BE2C (cell line): ENCODE measurements at places on chromosomes 11 and 22.

GRCh38 chr22:30201945-30202344, 44.6 kb downstream of the LIF start:
- DNase-seq: no peak

DNA sequence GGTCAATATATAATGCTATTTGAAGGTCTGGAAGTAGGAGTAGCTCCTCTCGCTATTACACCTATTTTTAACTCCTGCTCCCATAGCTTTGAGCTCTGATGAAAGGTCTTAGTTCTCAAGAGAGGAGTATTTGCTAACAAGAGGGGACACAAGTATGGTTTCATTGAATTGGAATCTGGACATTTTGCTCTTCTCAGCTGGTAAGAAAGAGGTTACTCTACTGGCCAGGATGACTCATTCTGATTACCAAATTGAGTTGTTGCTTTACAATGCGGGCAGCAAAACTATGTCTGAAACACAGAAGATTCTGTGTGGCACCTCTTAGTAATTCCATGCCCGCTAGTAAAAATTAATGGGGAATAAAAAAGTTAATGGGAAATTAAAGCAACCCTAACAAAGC, 63.6 kb upstream of the EP300 start:
- DNase-seq: no peak

DNA sequence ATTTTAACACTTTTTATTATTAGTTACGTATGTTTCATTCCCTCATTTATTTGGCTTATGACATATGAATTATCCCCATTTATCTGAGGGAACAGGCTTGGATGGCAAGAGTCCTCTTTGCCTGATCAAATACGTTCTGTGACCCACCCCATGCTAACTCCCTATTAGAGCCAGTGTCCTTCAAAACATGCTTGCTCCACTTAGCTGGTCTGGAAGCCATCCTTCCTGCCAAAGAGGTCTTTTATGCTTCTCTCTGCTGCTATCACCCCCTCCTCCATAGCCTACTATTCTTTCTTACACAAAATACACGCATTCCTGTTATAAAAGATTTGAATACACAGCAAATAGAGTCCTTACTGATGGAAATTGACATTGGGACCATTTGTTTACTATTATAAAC, 6.4 kb downstream of the COA4 start:
- no peak for DNase-seq

DNA sequence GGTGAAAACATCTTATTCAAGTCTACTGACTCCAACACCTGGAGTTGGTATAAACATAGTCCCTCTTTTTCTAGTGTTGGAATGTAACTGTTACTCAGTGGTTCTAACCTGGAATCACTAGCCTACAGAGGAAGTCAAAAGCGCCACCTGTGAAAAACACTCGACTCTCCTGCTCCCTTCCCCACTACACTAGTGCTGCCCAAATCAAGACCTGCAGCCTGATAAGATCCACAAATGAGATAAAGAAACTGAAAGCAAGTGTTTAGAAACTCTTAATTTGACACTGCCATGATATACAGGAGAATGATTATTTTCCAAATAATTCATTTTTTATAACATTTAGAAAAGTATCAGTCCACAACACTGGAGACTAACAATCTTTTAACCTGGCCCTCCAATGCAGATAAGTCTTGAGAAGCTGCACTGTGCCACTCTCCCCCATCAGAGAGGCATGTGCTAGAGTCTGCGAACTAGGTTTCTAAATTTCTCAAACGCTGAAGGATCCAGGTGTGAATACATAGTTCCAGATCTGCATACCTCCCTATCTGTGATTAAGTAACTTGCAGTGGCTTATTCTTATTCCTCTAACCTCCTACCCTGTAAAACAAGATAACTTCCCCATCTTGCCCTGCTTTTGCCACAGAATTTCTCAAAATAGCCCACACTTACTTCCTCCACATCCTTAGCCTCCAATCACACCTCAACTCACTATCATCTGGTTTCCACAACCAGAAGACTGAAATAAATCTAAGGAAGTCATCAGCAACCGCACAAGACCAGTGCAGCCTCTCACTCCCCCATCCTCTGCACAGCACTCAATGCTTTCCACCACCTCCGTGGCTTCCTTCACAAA, 88.1 kb downstream of the RRAS2 start:
- DNase-seq: no peak

- DNase-seq: no peak
Measured at GRCh38 chr22:19932367-19933206, 9.0 kb upstream of the COMT start.

DNA sequence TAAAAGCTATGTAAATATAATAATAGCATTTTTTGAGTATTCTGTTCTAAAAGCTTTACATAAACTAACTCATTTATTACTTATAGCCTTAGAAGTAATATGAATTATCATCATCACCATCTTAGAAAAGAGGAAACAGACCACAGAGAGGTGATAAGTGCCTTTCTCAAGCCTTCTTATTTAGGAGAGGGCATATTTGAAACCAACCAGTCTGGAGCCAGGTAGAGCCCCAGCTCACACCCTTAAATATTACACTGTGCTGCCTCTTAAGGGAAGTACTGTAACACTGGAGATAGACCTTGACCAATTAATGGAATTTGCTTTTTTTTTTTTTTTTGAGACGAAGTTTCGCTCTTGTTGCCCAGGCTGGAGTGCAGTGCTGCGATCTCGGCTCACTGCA, 2.3 kb downstream of the BCO2 start:
- DNase-seq: no peak

DNA sequence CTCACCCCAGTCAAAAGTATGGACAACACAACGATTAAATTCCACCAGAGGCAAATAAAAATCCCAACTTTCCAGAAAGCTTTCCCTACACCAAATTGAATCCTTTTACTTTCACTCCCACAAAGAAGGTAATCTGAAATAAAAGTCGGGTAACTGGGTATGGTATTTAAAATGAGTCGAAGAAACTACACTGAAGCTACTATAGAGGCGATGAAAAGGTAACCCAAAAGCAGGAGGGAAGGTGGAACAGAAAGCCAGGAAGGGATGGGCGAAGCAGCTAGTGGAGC, 1.1 kb downstream of the PICALM start:
- no peak for DNase-seq

DNA sequence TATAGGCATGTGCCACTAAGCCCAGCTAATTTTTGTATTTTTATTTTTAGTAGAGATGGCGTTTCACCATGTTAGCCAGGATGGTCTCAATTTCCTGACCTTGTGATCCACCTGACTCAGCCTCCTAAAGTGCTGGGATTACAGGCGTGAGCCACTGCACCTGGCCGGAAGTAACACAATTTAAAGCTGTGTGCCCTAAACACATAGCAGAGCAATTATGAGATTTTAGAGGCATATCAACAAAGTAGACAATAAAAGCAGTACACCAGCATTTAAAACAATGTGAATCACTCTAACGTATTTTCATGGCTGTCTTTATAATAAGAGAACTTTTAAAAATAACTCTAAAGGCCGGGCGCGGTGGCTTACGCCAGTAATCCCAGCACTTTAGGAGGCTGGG, 42.4 kb downstream of the PRR14L start:
- DNase-seq: no peak

DNA sequence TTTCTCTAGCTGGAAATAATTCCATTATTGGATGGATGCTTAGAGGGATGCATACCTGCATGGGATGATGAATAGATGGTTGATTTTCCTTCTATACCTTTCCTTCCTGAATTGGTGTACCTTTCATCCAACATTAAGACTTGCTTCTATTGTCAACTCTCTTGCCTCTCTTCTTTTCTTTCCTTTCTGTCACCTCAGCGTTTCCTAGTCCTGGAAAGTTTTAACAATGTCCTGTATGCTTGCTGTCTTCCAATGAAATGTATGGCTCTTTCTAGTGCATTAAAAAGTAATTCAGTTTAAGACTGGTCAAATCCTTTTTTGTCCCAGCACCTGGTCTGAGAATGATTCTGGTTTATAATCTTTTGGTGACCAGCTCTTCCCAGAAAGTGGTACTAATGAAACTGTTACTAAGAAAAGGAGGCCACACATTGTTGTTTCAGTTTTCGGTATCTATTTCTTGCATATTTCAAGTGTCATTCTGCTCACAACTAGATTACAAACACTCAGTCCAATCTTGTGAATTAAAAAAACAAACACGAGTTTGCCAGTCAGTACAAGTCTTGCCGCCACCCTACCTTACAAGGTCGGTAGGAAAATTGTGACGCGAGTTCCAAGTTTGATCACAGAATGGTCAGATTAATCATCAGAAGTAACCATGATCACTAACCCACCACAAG, 8.0 kb downstream of the POU2AF1 start:
- no peak for DNase-seq

- DNase-seq: no peak
Measured at GRCh38 chr11:69303427-69303826, 9.5 kb downstream of the MYEOV start.

DNA sequence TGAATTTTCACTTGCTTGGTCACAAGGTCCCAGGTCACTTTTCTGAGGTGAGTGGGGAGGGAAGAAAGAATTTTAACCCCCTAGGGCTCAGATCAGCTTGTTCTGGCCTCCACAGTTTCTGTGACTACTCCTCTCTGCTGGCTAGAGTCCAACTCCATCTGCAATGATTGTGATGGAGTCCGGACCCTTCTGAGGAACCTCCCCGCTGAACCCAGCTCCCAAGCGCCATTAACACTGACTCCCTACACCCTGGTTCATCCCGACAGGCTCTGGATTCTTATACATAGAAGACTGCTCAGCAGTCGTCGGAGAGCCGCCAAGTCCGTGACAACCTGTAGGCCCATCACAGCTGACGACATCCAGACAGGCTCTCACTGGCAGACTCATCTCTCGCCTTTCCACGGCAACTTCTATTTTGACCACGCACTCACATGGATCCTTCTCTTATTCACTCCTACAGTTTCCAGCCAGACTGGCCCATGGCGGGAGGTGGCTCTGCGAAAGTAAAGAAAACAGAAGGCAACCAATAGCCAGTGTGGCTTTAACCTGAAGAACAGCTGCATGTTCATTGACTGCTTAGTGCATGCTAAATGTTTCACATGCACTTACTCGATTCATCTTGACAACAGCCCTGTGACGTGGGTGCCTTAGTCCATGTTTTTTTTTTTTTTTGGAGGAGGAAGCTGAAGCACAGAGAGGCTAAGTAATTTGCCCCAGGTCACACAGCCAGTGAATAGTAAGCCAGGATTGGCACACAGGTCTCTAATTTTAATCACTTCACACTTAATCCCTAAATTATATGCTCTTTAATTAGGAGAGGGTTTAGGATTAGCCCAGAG, 68.0 kb upstream of the PRDM11 start:
- peak; percentile 23 for DNase-seq

GRCh38 chr11:124920870-124921609, 2.0 kb downstream of the HEPN1 start:
- peak; percentile 76 for DNase-seq

DNA sequence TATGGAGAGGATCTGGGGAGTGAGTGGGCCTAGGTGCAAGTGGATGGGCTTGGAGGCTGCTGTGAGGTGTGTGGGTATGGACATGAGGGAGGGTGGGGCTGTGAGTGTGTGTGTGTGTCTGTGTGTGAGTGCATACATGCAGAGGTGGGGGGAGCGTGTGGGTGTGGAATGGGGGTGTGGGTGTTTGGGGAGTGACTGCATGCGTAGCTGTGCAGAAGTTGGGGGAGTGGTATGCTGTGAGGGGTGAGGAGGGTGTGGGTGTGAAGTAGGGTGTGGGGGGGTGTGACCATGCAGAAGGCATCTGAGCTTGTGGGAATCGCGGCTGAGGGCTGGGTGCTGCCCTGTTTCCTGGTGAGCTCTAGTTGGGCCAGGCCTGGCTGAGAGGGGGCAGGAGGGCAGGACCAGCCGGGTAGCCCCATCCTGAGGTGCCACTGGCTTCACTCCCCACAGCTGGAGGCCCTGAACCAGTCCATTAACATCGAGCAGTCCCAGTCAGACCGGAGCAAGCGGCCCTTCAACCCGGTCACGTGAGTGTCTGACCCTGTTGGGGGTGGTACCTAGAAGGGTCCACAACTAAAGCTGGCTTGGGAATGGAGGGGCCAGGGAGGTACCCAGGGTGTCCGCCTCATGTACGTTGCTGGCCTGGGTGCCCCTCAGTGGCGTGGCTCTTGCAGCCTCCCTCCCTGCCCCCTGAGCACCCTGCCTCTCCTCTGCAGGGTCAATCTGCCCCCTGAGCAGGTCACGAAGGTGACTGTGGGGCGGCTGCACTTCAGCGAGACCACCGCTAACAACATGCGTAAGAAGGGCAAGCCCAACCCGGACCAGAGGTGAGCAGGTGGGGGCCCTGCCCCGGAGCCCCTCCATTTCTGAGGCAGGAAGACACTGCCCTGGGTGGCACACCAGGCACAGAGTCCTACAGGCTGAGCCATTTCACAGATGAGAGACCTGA, 16.5 kb downstream of the TMEM258 start:
- DNase-seq: no peak

GRCh38 chr22:22893077-22893805, 5.6 kb downstream of the IGLL5 start:
- no peak for DNase-seq

- DNase-seq: no peak
Measured at GRCh38 chr11:35911616-35912165, 32.2 kb upstream of the LDLRAD3 start.

- DNase-seq: no peak
Measured at GRCh38 chr11:61080986-61081590, 21.2 kb upstream of the CD5 start.

- no peak for DNase-seq
Measured at GRCh38 chr11:44167046-44167445, 71.6 kb downstream of the EXT2 start.

DNA sequence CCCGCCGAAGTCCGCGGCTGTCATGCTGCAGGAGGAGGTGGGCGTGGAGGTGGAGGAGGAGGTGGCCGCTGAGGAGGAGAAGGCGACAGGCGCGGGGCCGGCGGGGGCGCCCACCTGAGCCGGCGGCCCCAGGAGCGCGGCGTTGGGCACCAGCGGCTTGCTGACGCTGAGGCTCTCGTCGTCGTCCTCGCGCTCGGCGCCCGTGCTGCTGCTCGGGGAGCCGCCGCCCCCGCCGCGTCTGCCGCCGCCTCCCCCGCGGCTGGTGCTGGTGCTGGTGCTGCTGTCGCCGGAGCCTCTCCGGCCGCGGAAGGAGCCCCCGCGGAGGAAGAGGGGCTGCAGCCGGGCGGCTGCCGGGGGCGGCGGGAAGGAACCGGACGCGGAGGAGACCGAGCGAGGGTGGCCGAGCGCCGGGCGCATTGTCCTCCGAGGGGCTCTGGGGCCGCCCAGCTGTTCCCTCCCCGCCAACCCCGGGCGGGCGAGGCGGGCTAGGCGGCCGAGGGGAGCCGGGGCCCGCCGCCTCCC, 388 bp downstream of the TMEM121B start:
- no peak for DNase-seq

GRCh38 chr11:133172349-133172748, 360.0 kb downstream of the OPCML start:
- no peak for DNase-seq

- DNase-seq: no peak
Measured at GRCh38 chr22:25569361-25569760, 4.9 kb downstream of the GRK3 start.

- DNase-seq: no peak
Measured at GRCh38 chr22:28905256-28905832, 22.0 kb downstream of the ZNRF3 start.

- no peak for DNase-seq
Measured at GRCh38 chr11:13102865-13103539, 93.9 kb downstream of the RASSF10 start.
